Activated B cell treated with CpG ODN at 0.5 μM for 24 hours (primary cell): ENCODE measurements at places on chromosomes 3 and 15.
A peak's percentile ranks its signal among the peaks of the same experiment; 100 is the strongest.

DNA sequence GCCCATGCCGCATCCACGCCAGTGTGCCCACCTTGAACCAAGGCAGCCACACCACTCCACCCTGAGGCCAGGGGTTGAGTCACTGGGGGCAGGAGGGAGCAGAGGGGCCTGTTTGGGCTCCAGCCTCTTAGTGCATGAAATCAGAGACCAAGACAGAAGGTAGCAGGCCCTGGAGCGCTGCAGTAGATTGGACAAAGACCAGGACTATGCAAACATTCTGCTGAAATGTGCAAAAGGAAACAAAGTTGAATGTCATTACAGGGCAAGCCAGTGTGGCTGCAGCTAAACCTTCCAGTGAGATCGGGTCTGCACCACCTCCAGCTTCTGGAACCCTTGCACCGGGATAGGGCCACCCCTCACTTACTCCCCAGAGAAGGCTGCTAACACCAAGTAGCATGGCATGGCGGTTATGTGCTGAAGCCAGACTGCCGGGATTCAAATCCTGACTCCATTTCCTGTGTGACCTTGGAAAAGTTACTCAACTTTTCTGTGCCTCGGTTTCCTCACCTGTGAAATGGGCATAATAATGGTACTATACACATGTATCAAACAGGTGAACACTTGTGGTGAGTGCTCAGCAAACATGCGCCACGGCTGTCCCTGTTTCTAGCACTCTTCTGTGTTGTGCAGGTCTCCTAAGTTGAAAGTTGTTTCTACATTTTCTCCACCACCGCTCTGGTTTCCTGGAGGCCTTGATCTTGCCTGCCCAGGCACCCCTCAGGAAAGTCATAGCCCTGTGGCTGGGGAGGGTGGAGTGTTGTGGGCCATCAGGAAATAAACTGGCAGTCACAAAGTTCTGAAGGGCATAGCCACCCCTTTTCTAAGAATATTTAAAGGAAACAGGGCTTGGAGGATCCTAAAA, 25.0 kb upstream of the GP9 start:
- no peak for DNase-seq
- H3K4me3 ChIP-seq: no peak overlapping the region
- no peak overlapping the region for H3K27ac ChIP-seq
- peaks cover 21% of the 10 kb centered on the region for H3K27me3 ChIP-seq
- no peaks in the 10 kb centered on the region for H3K36me3 ChIP-seq

GRCh38 chr3:141414800-141415462, 46.6 kb downstream of the ZBTB38 start:
- peaks cover 35% of the 10 kb centered on the region for H3K4me1 ChIP-seq
- no peaks in the 10 kb centered on the region for H3K27me3 ChIP-seq
- DNase-seq: no peak
- peak overlapping the region; percentile 25 for H3K27ac ChIP-seq
- peaks cover 60% of the 10 kb centered on the region for H3K36me3 ChIP-seq

DNA sequence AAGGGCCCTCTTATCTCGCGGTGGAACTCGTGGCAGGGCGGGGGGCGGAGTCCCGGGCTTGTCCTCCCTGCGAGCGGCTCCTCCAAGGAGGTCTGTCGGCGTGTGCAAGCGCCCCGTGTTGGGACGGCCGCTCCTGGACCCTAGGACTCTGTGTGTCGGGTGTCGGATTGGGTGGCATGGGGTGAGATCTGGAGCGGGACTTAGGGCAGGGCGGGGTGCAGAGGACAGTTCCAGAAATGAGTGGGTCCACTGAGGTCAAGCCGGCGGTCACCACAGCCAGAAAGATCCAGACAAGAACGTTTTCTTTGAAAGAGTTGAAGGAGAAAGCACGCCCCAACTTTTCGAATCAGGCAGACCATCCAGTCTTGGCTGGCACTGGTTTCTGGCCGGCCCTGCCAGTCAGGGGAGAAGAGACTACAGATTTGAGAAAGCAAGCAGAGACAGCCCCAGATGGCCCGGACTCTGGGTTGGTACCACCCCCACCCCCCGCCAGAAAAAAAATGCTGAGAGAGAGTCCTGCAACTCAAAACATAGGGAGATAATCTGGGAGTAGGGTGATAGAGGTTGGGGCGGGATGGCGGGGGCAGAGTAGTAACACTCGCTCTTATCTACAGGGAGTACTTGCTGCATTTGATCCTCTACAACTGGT, 784 bp upstream of the CISH start:
- no peak for DNase-seq
- H3K27ac ChIP-seq: peak overlapping the region; percentile 56
- H3K4me3 ChIP-seq: peak overlapping the region; percentile 87
- H3K36me3 ChIP-seq: peaks cover 3% of the 10 kb centered on the region
- H3K4me1 ChIP-seq: peaks cover 38% of the 10 kb centered on the region

GRCh38 chr3:123552095-123552714, 32.6 kb downstream of the HACD2 start:
- H3K27me3 ChIP-seq: no peaks in the 10 kb centered on the region
- peaks cover 4% of the 10 kb centered on the region for H3K4me1 ChIP-seq
- peaks cover 63% of the 10 kb centered on the region for H3K36me3 ChIP-seq
- no peak overlapping the region for H3K4me3 ChIP-seq
- DNase-seq: no peak

GRCh38 chr3:194034346-194035336, 101.3 kb upstream of the HES1 start:
- H3K36me3 ChIP-seq: no peaks in the 10 kb centered on the region
- DNase-seq: no peak
- peaks cover 54% of the 10 kb centered on the region for H3K4me1 ChIP-seq
- H3K4me3 ChIP-seq: no peak overlapping the region
- H3K27ac ChIP-seq: no peak overlapping the region

DNA sequence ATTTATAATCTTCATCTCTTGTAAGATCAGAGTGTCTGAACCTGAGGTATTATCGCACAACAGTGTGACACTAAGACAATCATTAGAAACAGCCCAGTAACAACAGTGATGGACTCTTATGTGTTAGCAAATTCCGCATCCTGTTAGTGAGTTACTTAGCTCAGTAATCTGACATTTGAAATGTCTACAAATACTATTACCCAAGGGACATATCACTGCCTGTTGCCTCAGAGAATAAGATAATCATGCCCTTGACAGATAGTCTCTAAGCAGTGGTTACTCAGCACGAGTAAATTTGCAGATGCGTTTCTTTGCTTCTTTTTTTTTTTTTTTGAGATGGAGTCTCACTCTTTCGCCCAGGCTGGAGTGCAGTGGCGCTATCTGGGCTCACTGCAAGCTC, 13.4 kb upstream of the RTP1 start:
- DNase-seq: no peak
- H3K27ac ChIP-seq: no peak overlapping the region
- H3K4me3 ChIP-seq: no peak overlapping the region
- H3K36me3 ChIP-seq: no peaks in the 10 kb centered on the region
- H3K27me3 ChIP-seq: peaks cover 50% of the 10 kb centered on the region
- peaks cover 2% of the 10 kb centered on the region for H3K4me1 ChIP-seq

DNA sequence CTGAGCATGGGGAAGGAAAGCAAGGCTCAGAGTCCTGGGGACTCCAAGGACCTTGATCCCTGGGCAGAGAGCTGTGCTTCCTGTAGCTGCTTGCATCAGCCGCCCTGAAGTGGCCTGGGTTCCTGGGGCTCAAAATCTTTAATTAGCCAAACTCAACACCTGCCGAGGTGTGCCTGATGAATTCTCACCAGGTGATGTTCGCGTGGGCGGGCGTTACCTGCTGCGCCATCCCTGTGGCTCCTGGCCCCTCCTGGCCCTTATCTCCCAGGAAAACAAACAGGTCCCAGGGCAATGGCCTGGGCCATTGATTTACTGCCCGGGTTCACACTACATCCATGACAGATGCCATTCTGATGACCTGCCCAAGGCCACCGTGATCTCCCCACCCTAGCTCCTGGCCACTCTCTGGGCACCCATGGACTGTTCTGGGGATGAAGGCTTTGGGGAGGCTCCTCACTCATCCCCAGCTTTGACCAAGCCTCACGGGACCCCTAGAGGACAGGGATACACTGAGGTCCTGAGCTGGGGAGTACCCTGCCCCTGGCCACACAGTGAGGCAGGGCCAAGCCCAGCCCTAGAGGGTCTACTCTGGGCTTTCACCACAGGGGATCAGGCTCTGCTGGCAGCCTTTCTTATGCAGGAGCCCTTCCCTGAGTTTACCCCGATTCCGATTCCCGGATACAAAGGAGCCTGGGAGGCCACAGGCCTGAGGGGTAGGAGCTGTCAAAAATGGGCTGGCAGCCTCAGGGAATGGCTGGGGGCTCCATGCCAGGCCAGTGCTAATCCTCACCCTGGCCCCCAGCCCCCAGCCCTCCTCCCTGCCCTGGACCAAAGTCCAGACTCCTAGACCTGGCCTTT, 5.7 kb downstream of the SLC38A3 start:
- peaks cover 18% of the 10 kb centered on the region for H3K27me3 ChIP-seq
- no peak overlapping the region for H3K27ac ChIP-seq
- H3K4me1 ChIP-seq: no peaks in the 10 kb centered on the region
- DNase-seq: no peak
- H3K4me3 ChIP-seq: no peak overlapping the region
